ENCODE measurements at places on chromosomes 6 and 20.

DNA sequence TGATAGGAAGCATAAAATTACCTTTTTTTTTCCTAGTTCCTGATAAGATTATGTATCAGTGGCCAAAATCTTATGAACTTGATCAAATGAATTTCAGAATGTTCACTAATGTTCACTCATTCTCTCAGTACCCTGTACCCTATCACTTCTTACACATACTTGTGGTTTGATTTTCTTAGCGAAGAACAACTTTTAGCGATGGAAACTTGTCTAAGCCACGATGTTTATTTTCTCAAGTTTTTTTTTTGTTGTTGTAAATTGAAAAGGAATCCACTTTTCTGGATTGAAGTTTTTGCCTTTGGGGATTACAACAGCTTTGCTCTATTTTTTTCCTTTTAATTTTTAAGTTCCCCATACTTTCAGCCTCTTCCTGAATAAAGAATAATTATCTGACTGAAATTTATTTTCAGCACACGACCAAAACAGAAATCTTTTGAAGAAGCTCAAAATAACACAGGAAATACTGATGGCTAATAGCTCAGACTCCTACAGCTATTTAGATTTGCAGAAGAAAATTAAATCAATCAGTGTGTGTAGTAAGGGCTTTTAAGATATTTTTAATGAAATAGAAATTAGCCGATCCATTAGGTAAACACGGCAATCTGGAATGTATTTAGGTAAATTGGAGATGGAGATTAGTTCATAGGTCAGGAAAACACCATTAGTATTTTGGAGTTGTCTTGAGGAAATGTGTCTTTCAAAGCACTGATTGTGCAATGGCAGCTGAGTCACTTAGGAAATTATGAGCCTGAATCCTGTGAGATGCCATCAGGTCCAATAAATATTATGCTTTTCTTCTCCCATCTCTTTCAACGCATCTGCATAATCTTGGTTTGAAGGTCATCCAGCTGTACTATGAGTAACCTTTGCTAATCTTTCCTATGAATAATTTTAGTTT, 217.5 kb downstream of the GJA1 start:
- no peak for DNase-seq

GRCh38 chr20:35616465-35617396, 1.1 kb downstream of the SPAG4 start:
- DNase-seq, result no peak

- DNase-seq, result no peak
Measured at GRCh38 chr20:63281742-63282665, 9.4 kb downstream of the ARFGAP1 start.

DNA sequence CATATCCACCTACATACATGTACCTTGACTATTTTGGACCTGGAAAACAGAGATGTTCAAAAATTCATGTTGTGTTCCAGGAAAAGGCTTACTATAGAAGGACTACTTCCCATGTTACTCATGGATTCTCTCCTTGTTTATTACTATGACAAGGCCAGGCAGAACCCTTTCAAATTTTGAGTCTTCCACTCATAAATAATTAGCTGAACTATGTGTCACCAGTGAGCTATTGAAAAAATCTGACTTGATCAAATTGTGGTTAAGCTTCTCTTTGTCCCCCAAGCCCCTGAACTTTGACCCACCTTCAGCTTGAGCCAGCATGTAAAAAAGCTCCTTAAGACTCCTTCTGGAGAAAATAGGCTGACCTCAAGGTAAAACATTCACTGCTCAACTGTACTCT, 1142.8 kb upstream of the EYS start:
- no peak for DNase-seq

- no peak for DNase-seq
Measured at GRCh38 chr20:56088375-56088774, 83.1 kb upstream of the CBLN4 start.

- DNase-seq, result peak; percentile 25
Measured at GRCh38 chr20:47272893-47273590, 83.5 kb downstream of the ZMYND8 start.

- DNase-seq, result no peak
Measured at GRCh38 chr6:14165091-14165490, 47.5 kb downstream of the CD83 start.

- no peak for DNase-seq
Measured at GRCh38 chr6:79466207-79466834, 70.9 kb downstream of the LCA5 start.

DNA sequence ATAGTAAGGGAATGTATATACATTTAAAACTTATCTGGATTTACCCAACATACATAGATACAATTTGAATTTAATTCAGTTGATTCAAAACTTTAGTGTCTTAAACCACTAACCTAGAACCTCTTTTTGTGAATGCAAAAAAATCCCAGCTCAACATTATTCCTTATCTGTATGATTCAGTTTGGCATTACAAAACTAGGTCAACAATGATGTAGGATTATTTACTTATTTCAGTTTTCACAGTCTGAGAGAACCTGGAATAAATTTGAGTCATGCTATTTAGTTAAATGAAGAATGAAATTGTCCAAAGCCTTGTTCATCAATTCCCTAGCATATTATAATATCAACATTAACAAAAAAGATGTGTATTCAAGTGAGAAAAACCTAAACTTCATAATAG, 7.4 kb upstream of the PLCB1 start:
- no peak for DNase-seq

- no peak for DNase-seq
Measured at GRCh38 chr20:51631011-51631950, 88.8 kb upstream of the NFATC2 start.

Measured in iPS DF 19.7 (cell line).